Aortic smooth muscle cell (primary cell): ENCODE measurements at places on chromosomes 5 and 9. TPM values are rescaled to one million over a fixed set of nuclear protein-coding genes. Genes with fewer than 3 reads are reported as not detected.

The IL5 gene
- not detected in 2 replicates for total RNA-seq

The GPR107 gene
- total RNA-seq: 53.0 and 84.8 TPM in 2 replicates

The GABRA6 gene
- not detected in 2 replicates for total RNA-seq

The BAG1 gene
- total RNA-seq: 29.8 and 30.3 TPM in 2 replicates

The C5orf52 gene
- not detected in 2 replicates for total RNA-seq

The SLC27A6 gene
- 0.06 TPM in 1 of 2 replicates, not detected in the other for total RNA-seq

The PAIP2 gene
- 54.9 and 65.0 TPM in 2 replicates for total RNA-seq

The PLAC8L1 gene
- total RNA-seq: 0.25 and 0.40 TPM in 2 replicates

The OR13C3 gene
- not detected in 2 replicates for total RNA-seq

The PCDHB11 gene
- total RNA-seq: 0.44 and 0.53 TPM in 2 replicates

The MUSK gene
- 0.13 and 0.56 TPM in 2 replicates for total RNA-seq

The C5orf58 gene
- 0.26 TPM in 1 of 2 replicates, not detected in the other for total RNA-seq

The CCIN gene
- 0.50 and 0.92 TPM in 2 replicates for total RNA-seq

The GADD45G gene
- total RNA-seq: 0.31 and 0.53 TPM in 2 replicates

The SLC25A48 gene
- not detected in 2 replicates for total RNA-seq

The BICD2 gene
- 48.4 and 58.1 TPM in 2 replicates for total RNA-seq

The PCDHGB6 gene
- total RNA-seq: 3.3 and 4.7 TPM in 2 replicates

The COL5A1 gene
- total RNA-seq: 74.9 and 124 TPM in 2 replicates

The MLANA gene
- total RNA-seq: not detected in 2 replicates

The PCDHGB3 gene
- total RNA-seq: 5.7 and 8.4 TPM in 2 replicates

The LRRC70 gene
- total RNA-seq: 0.93 and 1.3 TPM in 2 replicates

The SVEP1 gene
- 3.5 and 4.4 TPM in 2 replicates for total RNA-seq

The SMU1 gene
- 35.6 and 36.9 TPM in 2 replicates for total RNA-seq

The GFI1B gene
- total RNA-seq: 0.19 TPM in 1 of 2 replicates, not detected in the other

The C9 gene
- total RNA-seq: 0.25 TPM in 1 of 2 replicates, not detected in the other

The FREM1 gene
- 0.13 and 0.56 TPM in 2 replicates for total RNA-seq

The PCDHB16 gene
- total RNA-seq: 1.8 and 1.9 TPM in 2 replicates

The SLC36A3 gene
- total RNA-seq: not detected in 2 replicates

The CLIC3 gene
- 4.8 and 5.2 TPM in 2 replicates for total RNA-seq

The CDX1 gene
- 0.12 and 0.13 TPM in 2 replicates for total RNA-seq

The TMEM252 gene
- total RNA-seq: not detected in 2 replicates

The LCN9 gene
- not detected in 2 replicates for total RNA-seq

The SYNPO gene
- total RNA-seq: 12.4 and 17.6 TPM in 2 replicates

The LCN1 gene
- not detected in 2 replicates for total RNA-seq

The CRHBP gene
- total RNA-seq: 0.13 and 0.75 TPM in 2 replicates

The HDAC3 gene
- 52.8 and 60.9 TPM in 2 replicates for total RNA-seq

The TPPP gene
- total RNA-seq: 0.93 and 1.1 TPM in 2 replicates

The SH3GL2 gene
- total RNA-seq: 0.13 TPM in 1 of 2 replicates, not detected in the other

The PGM5 gene
- 47.8 and 66.7 TPM in 2 replicates for total RNA-seq

The MEF2C gene
- total RNA-seq: 45.7 and 80.8 TPM in 2 replicates

The DMRT3 gene
- total RNA-seq: not detected in 2 replicates

The TOR2A gene
- total RNA-seq: 2.3 and 2.8 TPM in 2 replicates

The CD14 gene
- total RNA-seq: 1.6 and 2.4 TPM in 2 replicates
